ENCODE measurements at places on chromosomes 5 and 9.

DNA sequence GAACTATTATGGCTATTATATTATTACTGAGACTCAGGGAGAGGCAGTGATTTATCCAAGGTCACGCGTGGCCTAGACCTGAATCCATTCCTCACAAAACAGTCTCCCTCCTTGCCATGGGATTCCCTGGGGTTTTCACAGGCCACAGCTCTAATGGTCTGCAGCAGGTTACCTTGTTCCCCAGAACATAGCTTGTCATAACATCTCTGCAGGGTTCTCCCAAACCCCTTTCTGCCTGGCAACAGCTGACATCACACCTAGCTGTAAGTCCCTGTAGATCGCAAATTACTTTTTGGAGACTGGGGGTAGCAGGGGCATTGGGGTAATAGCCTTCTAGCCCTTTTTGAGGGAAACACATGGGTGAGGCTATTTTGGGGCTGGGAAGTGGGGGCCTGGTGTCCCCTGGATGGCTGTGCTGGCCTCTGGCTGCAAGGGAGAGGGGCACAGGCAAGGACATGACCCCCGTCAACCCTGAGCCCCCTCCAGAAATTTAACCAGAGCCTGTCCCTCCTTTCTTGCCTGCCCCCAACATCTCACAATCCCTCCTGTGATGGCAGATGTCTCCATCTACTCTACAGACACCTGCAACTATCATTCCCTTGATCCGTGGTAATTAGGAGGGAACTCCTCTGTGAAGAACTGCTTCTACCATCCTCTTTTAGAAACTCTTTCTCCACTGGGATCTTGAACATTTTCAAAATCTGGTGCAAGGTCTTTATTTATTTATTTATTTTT, 1.3 kb downstream of the CD74 start:
- peak; percentile 78 for DNase-seq

DNA sequence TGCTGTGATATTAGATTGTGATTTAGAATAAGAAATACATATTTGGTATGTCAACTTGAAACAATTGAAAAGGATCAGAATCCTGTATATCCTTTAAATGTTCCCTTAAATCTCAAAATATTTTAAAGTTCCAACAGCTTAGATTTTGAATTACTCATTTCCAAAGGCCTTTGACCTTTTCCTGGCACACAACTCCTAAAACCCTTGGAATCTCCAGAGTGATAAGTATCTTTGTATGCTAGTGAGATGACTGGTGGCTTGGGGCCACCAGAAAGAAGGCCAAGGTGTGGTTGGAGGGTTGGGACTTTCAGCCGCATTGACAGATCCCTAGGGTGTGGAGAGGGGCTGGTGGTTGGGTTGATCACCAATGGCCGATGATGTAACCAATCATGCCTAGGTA, 104.7 kb downstream of the YIPF5 start:
- DNase-seq: no peak

DNA sequence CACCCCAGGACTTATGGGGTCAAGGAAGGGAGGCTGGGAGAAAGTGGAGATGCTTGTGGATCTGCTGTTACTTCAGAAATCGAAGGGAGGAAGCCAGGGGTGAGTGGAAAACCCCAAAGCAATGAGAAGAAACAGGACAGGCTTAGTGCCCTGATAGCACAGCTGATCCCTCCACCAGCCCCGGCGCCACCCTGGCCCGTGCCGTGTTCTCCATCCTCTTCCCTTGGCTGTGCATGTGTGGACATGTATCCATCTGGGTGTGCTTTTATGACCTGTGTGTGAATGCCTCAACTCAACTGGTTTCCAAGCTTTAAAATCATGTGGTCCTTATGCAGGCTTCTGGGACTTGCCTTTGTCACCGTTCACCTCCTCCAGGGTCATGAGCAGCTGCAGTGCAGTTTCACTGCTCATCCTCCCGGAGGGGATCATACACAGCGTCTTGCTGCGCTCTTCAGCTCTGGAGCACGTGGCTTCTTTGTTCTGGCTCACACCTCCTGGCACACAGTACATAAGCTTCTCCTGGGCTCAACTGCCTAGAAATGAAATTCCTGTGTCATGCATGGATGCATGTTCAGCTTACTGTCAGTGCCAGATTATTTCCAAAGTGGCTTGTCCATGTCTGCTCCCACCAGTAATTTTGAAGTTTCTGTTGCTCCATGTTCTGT, 58.2 kb downstream of the IPPK start:
- no peak for DNase-seq

DNA sequence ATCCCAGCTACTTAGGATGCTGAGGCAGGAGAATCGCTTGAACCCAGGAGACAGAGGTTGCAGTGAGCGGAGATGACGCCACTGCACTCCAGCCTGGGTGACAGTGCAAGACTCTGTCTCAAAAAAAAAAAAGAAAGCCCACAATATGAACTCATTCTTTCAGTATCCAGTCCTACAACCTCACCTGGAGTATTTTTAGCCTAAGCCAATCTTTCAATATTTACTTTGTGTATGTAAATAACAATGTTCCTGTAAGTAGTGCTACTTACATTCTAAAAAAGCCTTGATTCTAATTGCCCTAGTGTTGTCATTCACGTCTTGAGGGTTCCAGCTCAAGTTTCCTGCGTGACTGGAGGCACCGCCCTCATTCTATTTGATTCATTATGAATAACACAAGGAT, 62.0 kb downstream of the BHMT start:
- no peak for DNase-seq

DNA sequence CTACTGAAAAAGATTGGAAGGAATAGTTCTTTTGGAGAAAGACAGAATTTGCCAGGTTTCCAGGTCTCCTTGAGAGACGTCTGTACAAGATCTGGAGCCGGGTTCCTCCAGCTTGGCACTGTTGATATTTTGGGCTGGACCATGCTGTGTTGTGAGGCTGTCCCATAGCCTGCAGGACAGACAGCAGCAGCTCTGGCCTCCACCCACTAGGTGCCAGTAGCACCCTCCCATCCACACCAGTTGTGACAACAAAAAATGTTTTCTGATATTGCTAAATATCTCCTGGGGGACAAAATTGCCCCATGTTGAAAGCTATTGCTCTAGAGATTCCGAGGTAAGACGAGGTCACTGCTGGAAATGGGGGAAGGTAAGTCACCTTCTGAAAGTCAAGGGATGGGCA, 287.7 kb upstream of the DAP start:
- no peak for DNase-seq

DNA sequence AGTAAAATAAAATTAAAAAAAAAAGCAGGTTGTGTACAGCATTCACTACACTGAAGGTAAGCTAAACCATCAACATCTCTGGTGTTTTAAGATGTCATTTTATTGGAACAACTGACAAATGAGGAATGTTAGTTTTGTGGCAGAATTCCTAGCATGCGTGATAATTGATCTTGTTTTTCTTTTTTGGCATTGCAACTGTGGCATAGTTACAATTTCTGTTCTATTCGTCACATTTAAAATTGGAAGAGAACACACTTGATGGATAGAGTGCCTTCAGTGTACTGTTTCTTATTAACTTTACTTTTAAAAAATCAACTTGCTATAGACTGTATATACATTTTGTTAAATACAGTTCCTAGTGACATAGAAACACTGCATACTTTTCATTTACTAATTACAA, 43.6 kb upstream of the TNFSF15 start:
- DNase-seq: no peak

- no peak for DNase-seq
Measured at GRCh38 chr9:125495172-125496119, 211.6 kb downstream of the MAPKAP1 start.

- DNase-seq: no peak
Measured at GRCh38 chr9:133188843-133189180, 20.2 kb downstream of the OBP2B start.

- no peak for DNase-seq
Measured at GRCh38 chr9:68507806-68508145, 32.9 kb downstream of the TMEM252 start.

GRCh38 chr9:6686396-6686795, 40.9 kb upstream of the GLDC start:
- no peak for DNase-seq

DNA sequence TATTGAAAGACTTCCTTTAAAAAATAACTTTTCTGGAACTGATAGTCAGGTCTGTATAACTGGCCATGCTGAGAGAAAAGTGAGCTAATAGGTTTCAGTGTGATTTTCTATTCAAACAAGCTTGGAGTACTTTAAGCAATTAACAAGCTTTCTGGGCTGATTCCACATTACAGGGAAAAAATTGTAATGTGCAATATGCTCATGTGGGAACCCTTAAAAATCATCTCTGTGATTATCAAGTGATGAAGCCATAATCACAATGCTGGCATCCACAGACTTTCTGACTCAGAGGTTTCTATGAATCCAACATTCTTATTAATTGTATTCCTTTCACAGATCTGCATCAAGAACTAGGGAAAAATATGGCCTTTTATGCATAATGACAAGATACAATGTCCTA, 212.2 kb upstream of the ACO1 start:
- no peak for DNase-seq

DNA sequence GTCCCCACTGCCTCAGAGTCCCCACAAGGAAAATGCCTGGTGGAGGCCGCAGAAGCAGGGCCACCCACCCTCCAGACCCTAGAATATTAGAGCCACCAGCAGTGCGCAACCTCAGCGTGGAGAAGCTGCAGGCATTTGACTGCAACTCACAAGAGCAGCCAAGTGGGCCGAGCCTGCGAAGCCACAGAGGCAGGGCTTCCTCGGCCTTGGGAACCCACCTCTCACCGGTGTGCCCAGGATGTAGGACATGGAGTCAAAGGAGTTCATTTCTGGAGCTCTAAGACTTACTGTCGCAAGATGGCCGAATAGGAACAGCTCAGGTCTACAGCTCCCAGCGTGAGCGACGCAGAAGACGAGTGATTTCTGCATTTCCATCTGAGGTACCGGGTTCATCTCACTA, 397.9 kb upstream of the PIK3R1 start:
- no peak for DNase-seq

DNA sequence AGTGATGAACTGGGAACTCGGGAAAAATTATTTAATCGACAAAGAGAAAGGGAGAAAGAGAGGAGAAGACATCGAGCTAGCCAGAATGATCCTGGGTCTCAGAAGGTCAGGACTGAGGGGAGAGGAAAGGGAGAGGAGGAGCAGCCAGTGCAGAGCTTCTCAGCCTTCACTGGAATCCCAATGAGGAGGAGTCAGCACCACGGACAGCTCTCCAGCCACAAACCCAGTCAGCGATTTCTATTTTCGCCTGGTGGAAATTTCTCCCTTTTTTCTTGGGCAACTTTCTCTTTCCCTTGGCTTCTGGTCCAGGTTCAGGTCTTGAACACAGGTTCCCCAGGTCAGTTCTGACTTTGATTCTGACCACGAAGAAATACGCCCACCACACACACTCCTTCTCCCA, 1.6 kb upstream of the BRINP1 start:
- no peak for DNase-seq

- DNase-seq: no peak
Measured at GRCh38 chr9:5609226-5609596, 19.7 kb upstream of the RIC1 start.

DNA sequence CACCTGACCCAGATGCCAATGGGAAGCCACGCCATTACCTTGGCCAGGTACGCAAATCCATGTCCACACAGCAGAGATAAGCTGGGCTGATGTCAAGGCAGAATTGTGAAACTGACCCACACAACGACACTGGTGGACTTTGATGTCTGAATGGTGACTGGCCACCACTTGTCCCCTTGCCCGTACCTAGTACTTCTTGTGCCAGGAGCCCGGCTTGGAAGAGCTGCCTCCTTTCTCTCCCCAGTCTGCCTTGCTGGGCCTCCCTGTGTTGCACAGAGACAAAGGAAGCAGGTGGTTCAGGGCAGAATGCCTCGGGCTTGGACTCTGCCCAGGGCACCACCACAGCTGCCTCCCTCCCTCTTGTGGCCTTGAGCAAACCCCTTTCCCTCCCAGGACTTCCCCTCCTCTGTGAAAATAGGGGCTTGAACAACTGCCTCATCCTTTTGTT, 23.3 kb downstream of the PTGES2 start:
- no peak for DNase-seq

- no peak for DNase-seq
Measured at GRCh38 chr5:172745406-172745805, 25.6 kb downstream of the DUSP1 start.

DNA sequence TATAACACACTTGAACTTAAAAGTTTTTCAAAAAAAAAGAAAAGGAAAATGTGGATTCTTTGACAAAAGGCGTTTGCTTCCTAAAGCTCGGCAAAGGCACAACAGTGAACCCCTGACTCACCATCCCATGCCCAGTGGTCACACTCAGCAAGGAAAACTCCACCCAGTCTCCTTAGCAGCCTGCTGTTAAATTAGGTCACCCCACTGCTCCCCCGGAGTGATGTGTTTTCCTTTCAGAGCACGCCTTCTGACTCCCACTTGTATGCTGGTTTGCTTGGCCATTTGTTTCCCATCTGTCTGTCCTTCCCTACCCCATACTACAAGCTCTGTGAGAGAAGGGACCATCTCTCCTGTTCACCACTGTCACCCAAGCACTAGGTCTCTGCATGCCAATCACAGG, 23.8 kb downstream of the RETREG1 start:
- no peak for DNase-seq

- no peak for DNase-seq
Measured at GRCh38 chr9:87564111-87564510, 66.4 kb downstream of the DAPK1 start.

DNA sequence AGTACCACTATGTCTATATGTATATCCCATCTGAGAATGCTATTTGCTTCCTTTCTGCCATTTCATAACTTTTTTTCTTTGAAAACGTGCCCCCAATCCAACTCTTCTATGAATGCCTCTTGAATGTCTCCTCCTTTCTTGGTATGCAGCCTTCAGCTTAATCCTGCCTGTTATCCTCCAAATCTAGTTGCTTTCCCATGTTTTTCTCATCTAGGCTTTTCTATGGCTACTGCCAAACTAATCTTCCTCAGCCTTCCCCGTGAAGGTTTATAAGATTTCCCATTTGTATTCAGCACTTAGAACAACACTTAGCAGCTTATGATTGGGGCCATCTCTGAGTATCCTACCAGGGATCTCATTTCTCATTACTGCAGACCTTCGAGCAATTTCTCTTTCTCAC, 2.5 kb downstream of the TGFBR1 start:
- no peak for DNase-seq

DNA sequence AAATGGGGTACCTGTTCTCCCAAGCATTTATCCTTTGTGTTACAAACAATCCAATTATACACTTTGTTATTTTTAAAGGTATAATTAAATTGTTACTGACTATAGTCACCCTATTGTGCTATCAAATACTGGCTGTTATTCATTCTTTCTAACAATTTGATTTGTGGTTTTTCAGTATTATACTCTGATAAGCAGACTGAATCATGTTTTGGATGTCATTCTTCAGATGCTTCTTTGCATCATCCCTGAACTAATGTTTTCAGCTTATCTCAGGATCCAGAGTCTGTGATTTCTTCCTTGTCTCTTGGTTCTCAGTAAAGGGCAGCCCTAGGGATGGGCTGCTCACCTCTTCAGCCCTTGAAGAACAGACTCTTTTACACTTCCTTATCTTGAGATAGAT, 177.8 kb upstream of the SGCD start:
- no peak for DNase-seq

GRCh38 chr5:168881427-168882149, 302.4 kb upstream of the PANK3 start:
- no peak for DNase-seq

GRCh38 chr5:18992264-18992663, 995.7 kb downstream of the CDH18 start:
- DNase-seq: no peak

All from activated CD4-positive, alpha-beta T cell treated with anti-CD3 and anti-CD28 coated beads, Interleukin-2, Interleukin-4, amounts not matched to agents 100 ng/mL and 50 ng/mL, durations not matched to agents 16 hours and 8 hours (primary cell).